NCI-H1092 (cell line): ENCODE measurements at places on chromosomes 12 and 14.
A peak's percentile ranks its signal among the peaks of the same experiment; 100 is the strongest.

- DNase-seq = no peak
These were observed 41.8 kb upstream of the CORO1C start for GRCh38 chr12:108772891-108773797.

DNA sequence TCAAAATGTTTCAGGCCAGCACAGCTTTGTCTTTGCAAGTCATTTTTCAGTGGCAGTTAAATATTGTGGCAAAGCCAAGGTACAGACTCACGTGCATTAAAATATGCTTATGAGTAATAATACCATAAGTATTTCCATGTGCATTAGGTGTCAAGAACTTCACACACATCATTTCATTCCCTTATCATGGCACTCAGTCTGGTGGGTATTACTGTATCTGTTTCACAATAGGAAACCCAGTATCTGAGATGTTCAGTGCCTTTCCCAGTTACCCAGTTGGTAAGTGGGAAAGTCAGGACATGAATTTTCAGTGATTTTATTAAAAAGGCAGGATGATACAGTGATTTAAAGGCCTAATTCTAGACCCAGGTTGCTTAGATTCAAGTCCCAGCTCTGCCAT lies 52.9 kb downstream of the IFNG start:
- no peak for DNase-seq

GRCh38 chr14:20468764-20469241 lies 403 bp upstream of the PNP start:
- no peak for DNase-seq

DNA sequence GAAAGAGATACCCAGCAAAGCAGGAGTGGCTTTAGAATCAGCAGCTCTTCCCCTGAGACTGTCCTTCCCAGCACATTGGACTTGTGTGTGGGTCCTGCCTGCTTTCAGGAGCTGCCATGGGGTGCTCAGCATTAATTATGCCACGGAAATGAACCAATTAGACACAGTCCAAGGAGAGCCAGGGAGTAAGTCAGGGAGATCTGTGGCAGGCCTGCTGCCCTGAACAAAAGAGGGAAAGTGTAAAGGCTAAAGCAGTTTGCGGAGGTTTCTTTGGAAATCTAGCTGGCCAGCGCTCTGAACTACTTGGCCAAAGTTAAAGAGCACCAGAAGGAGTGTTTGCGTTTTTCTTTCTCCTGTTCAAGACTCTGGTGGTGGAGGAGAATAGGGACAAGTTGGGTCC lies 65.7 kb upstream of the SRSF5 start:
- DNase-seq = no peak

- peak; percentile 9 for DNase-seq
These were observed 82.5 kb upstream of the EVL start for GRCh38 chr14:99982537-99983250.

DNA sequence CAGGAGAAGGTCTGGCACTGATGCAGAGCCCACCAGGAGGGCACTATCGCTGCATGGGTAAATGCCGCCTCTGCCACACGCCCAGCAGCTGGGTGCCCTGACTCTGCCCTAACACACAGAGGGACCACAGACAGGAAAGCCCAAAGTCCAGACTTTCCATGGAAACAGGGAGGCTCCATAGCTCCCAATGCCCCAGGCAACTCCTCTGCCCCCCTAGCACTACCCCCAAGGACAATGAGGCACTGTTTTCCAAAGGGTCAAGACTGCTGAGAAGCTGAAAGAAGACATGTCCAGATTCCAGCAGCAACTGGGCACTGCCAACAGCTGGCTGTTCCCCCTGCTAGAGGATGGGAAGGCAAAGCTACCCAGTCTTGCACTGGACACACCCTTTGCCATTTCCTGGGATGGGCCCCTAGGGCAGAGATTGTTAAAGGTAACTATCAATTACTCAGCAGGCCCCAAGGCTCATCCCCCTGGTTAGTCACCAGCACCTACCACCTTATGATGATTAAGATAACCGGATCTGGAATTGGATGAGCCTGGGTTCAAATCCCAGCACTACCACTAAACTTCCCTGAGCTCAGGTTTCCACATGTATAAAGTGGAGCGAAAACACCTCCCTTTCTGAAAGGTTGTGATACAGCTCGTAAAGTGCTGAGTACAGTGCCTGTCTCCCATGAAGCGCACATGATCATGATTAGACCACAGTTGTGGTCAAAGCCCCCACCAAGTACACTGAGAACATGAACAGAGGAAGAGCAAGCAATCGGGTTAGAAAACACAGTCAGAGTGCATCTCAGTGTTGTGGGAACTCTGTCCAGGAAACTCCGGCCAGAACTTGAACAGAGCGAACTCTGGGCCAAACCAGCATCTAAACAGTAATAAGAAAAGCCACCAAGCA lies 3.3 kb downstream of the PXN start:
- no peak for DNase-seq

DNA sequence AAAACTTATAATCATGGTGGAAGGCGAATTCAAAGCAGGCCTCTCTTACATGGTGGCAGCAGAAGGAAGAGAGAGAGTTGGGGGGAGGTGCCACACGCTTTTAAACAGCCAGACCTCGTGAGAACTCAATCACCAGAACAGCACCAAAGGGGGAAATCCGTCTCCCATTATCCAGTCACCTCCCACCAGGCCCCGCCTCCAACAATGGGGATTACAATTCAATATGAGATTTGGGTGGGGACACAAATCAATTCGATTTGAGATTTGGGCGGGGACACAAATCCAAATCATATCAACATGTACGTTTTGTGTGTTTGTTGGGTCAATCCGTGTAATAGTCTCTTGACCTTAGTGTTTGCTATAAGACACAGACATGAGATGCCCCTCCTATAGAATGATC lies 21.8 kb upstream of the WNK1 start:
- DNase-seq = no peak
